Retinal pigment epithelial cell (primary cell): ENCODE measurements at places on chromosomes 1 and 21.
A peak's percentile ranks its signal among the peaks of the same experiment; 100 is the strongest.

DNA sequence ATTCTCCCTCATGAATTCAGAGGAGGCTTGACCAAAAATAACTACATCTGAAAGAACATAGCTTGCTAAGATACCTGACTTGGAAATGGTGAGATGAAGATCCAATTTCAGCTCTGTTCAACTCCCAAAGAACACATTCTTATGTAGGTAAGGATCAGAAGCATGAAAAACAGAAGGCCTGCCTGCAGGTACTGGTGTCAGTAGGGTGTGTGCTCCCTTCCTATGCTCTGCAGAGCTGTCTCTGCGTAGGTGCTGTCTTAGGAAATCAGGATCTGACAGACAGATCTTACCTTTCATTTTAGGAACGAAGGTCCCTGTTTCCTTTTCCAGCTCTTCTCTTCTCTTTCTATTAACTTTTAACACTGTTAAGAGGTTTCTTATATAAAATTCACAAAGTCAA lies 5.6 kb upstream of the OR6K2 start:
- DNase-seq: no peak

- DNase-seq: no peak
Observed at GRCh38 chr1:207698822-207699483, 52.9 kb upstream of the CD46 start.

- DNase-seq: no peak
Observed at GRCh38 chr1:62228136-62228882, 33.7 kb downstream of the L1TD1 start.

DNA sequence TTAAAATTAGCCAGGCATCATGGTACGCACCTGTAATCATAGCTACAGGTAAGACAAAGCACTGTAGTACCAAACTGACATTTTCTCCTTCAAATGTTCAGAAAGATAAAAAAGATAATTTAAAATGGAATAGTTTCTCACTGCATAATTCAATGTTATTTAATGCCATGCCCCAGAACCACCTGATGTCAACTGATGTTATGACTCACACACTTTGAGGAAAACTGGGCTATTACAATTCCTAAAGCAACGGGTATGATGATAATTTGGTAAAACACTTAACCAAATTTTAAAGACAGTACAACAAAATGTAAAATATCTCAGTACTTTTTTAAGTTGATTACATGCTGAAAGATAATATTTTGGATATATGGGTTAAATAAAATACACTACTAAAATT lies 22.9 kb upstream of the PLEKHO1 start:
- no peak for DNase-seq

DNA sequence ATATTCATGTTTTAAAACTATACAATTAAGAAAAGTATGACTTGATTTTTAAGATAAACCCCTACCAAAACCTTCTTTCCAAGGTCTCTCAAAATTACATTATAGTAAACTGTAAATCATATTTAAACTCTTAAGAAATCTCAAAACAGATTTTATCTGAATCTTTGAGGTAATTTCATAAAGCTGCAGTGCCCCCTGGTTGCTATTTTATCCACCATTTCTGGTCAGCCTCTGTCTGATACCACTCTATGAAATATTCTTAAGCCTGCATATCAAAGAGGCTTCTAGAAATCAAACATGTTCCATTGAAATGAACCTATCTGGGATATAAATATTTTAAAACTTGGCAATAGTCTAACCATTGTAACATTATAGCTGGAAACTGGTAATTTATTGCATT lies 317.3 kb downstream of the COL11A1 start:
- DNase-seq: no peak

GRCh38 chr1:156140879-156141707 lies 12.3 kb upstream of the SEMA4A start:
- DNase-seq: no peak

GRCh38 chr21:33115631-33116510 lies 45.9 kb downstream of the OLIG1 start:
- DNase-seq: no peak

GRCh38 chr1:93434987-93435386 lies 12.9 kb upstream of the FNBP1L start:
- DNase-seq: no peak

GRCh38 chr1:10796029-10796944 lies at the start of gene CASZ1:
Gene CASZ1 (minus strand): TSS chr1:10796646. CDS start chr1:10693889, 102,757 bp downstream.
- DNase-seq: peak; percentile 58

- no peak for DNase-seq
Observed at GRCh38 chr1:100353071-100353801, 930 bp downstream of the CDC14A start.

DNA sequence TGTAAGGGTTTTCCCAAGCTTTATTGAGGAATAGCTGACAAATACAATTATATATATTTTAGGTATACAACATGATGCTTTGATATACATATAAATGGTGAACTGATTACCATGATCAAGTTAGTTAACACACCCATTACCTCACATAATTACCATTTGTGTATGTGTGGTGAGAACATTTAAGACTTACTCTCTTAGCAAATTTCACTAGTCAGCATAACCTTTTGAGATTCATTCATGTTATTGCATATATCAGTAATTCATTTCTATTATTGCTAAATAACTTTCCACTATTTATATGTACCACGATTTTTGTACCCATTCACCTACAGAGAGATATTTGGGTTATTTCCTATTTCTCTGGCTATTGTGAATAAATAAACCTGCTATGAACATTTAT lies 16.2 kb upstream of the TP53BP2 start:
- no peak for DNase-seq

- no peak for DNase-seq
Observed at GRCh38 chr1:181083842-181084605, 4.5 kb upstream of the IER5 start.

GRCh38 chr1:151238467-151238739 lies 16.1 kb upstream of the PSMD4 start:
- peak; percentile 13 for DNase-seq

DNA sequence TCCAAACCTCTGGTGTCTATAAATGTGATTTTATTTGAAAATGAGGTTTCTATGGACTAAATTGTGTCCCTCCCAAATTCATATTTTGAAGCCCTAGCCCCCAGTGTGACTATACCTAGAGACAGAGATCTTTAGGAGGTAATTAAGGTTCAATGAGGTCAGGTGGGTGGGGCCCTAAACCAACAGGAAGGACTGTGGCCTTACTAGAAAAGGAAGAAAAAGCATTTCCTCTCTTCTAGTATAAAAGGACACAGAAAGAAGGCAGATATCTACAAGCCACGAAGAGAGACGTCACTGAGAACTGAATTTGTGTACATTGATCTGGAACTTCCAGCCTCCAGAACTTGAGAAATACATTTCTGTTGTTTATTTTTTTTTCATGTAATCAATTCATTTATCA lies 123.1 kb upstream of the RUNX1 start:
- DNase-seq: no peak

- DNase-seq: no peak
Observed at GRCh38 chr1:84997667-84998600, 1.0 kb upstream of the MCOLN2 start.

DNA sequence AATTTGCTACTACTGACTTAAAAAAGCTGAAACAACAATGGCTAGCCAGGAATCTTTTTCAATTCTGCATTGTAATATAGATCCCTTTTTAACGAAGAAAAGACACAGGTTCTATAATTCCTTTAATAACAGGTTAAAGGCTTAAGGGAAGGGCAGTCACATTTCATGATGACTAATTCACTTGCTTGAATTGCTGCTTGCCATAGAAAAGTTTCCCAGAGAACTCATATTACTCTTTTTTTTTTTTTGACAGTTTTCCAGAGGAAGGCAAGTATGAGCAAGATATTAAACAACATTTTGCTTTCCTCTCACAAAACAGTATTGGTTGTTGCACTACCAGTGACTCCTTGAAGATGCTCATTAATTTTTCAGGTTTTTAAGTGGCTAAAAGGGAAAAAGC lies 60.9 kb downstream of the IL23R start:
- DNase-seq: peak; percentile 84

- no peak for DNase-seq
Observed at GRCh38 chr1:107807405-107807804, 157.6 kb downstream of the VAV3 start.

GRCh38 chr1:11620405-11620804 lies 33.8 kb downstream of the FBXO2 start:
- DNase-seq: no peak

DNA sequence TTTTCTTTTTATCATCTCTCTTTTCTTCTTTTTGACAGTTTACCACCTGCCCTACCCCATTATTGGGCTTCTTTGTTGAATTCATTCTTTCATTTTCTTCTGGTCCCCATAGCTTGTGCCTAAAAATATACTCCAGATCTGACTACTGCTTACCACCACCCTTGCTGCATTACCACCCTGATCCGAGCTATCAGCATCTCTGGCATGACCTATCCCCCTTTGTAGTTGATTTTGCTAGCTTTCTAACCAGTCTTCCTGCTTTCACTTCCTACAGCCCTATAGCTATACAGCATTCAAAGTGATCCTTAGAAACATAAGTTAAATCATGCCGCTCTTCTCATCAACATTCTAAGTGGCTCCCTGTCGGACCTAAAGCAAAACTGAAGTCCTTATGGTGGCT lies 59.4 kb upstream of the MPC2 start:
- DNase-seq: no peak
